ENCODE measurements at places on chromosomes 6 and 20.

GRCh38 chr20:37192137-37192854 lies 12.9 kb upstream of the MROH8 start:
- peak; percentile 77 for DNase-seq

DNA sequence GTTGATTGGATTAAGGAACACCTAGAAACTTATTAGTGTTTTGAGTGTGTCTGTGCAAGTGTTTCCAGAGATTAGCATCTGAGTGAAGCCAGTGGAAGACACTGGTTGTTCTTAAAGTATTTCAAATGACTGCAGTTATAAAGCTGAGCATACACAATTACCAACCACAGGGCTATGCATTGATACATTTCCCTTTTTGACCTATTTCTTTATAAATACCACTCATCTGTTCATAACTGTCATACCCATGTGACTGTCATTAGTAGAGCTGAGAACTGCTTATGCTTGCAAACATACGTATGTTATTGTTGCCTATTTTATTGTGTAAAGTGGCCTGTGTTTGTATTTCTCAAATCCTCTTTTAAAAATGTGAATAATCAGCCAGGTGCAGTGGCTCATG lies 15.3 kb upstream of the ZC3H12D start:
- no peak for DNase-seq

GRCh38 chr6:37588735-37589108 lies 89.0 kb upstream of the CCDC167 start:
- no peak for DNase-seq

GRCh38 chr6:21537637-21538036 lies 55.9 kb upstream of the SOX4 start:
- no peak for DNase-seq

- DNase-seq = peak; percentile 56
These were observed 2.0 kb upstream of the KCNB1 start for GRCh38 chr20:49484180-49485140.

- no peak for DNase-seq
These were observed 415.6 kb upstream of the RNF217 start for GRCh38 chr6:124546601-124547000.

DNA sequence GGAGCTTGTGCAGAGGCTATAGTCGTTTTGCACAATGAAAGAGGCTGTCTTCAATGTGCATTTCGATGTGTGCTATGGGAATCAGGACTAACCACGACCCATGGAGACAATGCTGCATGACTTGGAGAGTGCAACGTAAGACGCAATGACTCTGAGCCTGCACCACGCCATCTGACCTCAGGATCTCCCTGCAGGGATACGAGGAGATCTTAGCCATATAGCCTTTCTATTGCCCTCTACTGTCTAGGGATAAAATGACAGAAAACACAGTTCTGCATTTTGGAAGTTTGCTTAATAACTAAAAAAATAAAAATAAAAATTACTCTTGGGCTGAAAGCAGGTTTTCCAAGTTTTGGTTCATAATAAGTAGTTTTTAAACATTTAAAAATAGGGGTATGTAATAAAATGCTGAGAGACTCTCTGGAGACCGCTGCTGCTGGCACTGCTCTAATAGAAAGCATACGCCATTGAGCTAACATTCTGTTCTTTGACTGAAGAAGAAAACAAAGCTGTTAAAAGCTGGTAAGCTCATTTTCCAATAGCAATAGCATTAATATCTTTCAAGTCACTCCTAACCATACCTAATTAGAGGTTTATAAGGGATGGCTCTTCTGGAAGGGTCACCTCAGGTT lies 87.2 kb downstream of the PDE7B start:
- DNase-seq = peak; percentile 21

DNA sequence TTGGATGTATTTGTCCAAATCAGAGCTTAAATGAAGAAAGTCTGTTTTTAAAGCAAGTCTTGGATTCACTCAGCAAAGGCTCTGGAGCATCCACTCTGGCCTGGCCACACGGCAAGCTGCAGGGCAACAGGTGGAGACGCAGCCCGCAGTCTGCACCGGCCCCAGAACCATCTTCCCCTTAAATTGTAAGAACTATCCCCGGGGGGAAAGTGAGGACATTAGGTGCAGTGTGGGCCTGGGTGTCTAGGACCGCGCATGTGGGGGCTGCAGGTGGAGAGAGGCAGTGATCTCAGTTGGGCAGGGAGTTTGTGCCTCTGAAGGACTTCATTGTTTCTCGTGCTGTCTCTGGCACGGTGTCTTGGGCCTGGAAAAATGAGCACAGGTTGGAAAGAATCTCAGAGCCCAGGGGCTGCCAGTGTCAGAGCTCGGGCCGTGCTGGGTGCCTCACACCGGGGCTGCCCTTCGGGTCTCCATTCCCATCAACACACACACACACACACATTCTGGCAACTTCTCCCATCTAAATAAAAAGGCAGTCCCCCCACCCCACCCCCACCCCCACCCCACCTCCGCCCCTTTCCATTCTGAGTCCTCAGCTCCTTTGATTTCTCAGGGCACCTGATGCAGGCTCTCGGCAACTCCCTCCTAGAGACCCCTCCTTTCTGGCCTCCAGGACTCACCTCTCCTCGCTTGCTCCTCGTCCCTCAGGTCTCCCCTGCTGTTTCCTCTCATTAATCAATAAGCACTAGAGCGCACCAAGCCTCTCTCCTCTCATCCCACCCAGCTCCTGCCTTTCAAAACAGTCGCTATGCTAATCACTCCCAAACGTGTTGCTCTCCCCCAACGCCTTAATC lies 48.4 kb downstream of the FOXF2 start:
- DNase-seq = no peak

DNA sequence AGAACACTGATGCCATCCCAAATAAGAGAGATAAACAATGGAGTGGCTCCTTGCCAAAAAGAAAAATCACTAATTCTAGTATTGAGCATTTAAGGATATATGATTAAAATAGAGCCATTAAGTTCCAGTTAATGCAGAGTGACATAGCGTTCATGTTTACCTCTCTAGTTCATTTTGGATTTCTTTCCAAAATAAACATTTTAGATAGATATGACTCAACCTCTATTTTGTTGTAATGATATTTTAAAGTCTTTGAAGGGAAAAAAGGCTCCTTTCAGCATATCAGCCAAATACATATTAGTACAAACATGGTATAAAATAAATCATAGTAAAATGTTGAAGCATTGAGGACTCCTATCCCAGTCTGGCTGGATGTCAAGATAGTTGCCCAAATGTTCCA lies 33.4 kb downstream of the RWDD2A start:
- DNase-seq = no peak

DNA sequence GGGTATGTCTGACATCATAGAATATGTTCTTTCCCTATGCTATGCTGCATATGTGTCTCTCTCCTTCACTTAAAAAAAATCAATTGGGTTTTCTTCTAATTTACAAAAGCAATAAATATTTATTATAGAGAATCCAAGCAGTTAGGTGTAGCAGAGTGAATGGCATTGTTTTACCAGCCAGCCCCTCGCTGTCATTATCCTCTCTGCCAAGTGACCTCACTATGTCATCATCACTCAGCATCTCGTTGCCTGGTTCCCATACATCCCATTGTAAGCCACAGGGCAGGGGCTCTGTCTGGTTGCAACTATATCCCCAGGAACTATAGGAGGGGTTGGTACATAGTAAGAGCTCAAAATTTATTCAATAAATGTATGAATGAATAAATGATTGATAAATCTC lies 31.3 kb downstream of the KIAA0319 start:
- DNase-seq = no peak

DNA sequence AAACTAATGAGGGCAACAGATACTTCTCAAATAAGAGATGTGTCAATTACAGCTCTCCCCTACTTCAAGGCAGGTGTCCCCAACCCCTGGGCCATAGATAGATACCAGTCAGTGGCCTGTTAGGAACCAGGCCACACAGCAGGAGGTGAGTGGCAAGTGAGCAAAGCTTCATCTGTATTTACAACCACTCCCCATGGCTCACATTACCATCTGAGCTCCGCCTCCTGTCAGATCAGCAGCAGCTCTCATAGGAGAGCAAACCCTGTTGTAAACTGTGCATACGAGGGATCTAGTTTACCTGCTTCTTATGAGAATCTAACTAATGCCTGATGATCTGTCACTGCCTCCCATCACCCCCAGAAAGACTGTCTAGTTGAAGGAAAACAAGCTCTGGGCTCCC lies 422.1 kb downstream of the GJA1 start:
- no peak for DNase-seq

GRCh38 chr20:39264506-39265172 lies 302.5 kb downstream of the DHX35 start:
- peak; percentile 25 for DNase-seq

- DNase-seq = no peak
These were observed 32.9 kb downstream of the AHI1 start for GRCh38 chr6:135464634-135465033.

- no peak for DNase-seq
These were observed 141.3 kb downstream of the PXDC1 start for GRCh38 chr6:3610206-3610605.

DNA sequence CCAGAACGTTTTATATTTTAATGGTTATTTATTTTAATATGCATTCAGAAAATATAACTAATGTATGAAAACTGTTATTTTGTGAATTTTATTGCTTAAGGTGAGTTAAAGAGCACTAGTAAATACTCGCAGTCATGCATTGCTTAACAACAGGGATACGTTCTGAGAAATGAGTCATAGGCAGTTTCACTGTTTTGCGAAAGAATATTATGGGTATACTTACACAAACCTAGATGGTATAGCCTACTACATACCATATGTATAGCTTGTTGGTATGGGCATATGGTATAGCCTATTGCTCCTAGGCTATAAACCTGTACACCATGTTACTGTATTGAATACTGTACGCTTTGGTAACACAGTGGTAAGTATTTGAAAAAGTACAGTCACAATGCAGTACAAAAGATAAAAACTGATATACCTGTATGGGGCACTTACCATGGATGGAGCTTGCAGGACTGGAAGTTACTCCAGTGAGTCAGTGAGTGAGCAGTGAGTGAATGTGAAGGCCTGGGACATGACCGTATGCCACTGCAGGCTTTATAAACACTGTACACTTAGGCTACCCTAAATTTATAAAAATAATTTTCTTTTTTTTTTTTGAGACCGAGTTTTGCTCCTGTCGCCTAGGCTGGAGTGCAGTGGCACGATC lies 38.5 kb downstream of the ARFGEF2 start:
- DNase-seq = no peak

DNA sequence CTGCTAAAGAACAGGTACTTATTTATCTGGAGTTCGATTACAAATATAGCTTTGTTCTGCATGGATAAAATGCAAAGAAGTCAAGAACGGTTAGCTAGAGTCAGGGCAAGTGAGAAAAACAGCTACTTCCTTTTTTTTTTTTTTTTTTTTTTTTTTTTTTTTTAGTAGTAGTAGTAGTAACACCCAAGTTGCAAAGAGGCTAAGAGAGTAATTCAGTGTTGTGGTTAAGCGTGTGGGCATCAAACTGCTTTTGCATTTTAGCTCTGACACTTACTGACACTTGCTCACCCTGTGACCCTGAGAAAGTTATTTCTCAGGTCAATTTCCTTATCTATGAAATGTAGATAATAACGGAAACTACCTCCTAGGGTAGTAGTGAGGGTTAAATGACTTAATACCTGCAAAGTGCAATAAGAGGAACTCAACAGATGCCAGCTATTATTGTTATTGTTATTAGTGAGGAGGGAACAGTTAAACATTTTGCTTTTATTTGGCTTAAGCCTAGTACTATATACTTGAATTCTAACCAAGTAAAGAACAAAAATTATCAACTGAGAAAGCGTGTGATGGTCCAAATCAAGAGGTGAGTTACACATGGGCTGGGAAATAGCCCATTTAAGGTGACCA lies 86.7 kb upstream of the BACH2 start:
- no peak for DNase-seq

- DNase-seq = no peak
These were observed 42.5 kb upstream of the FERMT1 start for GRCh38 chr20:6165346-6165745.

GRCh38 chr6:37537548-37537947 lies 37.9 kb upstream of the CCDC167 start:
- DNase-seq = peak; percentile 89

- peak; percentile 35 for DNase-seq
These were observed 464.4 kb upstream of the CHD6 start for GRCh38 chr20:42082611-42083010.

GRCh38 chr20:51697096-51697826 lies 70.9 kb downstream of the ATP9A start:
- no peak for DNase-seq

GRCh38 chr6:85126485-85127167 lies 323.3 kb upstream of the NT5E start:
- DNase-seq = no peak

- peak; percentile 85 for DNase-seq
These were observed 180.6 kb upstream of the CCN2 start for GRCh38 chr6:132131758-132132157.

DNA sequence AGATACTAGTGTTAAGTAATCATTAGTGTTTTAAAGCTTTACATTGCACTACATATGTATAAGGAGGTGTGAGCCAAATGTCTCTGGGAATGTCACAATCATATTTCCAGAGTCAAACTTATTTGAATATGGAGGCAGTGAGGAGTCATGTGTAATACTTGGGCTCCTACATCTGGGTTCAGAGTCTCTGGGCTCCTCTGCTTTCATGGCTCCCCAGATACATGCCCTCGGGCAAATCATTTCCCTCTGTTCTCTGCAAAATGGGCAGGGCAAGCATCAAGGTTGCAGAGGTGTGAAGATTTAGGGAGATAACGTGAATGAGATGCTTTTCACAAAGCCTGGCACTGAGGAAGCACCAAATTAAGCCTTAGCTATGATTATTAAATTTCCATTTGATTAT lies 138.3 kb upstream of the SGK1 start:
- DNase-seq = no peak

DNA sequence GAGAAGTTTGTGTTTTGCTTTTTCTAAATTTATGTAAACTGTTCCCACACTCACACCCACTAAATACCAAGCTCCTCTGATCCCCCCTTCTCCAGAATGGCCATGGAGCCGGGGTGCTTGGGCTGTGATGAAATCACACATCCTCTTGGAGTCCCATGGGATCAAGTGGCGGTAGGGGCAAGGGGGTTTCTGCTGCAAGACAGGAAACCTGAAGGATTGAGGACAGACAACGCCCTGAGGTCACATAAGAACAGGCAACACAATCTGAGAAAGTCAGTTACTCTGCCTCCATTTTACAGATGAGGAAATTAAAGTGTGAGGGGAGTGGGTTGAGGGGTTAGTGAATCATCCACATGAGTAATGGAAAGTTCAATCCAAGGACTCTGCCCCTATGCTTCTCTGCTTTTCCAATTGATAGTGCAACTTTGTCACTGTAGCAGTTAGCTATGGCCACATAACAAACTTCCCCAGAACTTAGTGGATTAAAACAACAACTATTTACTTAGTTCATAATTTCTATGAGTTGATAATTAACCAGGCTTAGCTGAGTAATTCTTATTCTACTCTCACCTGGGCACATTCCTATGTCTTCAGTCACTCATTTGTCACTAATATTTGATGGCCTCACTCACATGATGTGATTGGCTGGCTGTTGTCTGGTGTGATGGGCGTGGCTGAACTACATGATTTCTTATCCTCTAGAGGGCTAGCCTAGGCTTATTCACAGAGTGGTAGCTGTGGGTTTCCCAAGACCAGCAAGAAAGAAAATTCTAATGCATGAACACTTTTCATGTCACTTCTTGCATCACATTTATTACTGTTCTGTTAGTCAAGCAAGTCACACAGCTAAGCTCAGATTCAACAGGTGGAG lies 311.1 kb upstream of the RNF24 start:
- DNase-seq = no peak

GRCh38 chr6:23441808-23442461 lies 684.1 kb upstream of the NRSN1 start:
- DNase-seq = no peak

- no peak for DNase-seq
These were observed 139.7 kb downstream of the JARID2 start for GRCh38 chr6:15385521-15385920.

All from DMS 273 treated with DMSO at 0.1 percent for 48 hours (cell line).